ENCODE measurements at places on chromosomes 2 and 18.

GRCh38 chr2:86821306-86821705 lies 30.6 kb upstream of the CD8A start:
- DNase-seq, result no peak

DNA sequence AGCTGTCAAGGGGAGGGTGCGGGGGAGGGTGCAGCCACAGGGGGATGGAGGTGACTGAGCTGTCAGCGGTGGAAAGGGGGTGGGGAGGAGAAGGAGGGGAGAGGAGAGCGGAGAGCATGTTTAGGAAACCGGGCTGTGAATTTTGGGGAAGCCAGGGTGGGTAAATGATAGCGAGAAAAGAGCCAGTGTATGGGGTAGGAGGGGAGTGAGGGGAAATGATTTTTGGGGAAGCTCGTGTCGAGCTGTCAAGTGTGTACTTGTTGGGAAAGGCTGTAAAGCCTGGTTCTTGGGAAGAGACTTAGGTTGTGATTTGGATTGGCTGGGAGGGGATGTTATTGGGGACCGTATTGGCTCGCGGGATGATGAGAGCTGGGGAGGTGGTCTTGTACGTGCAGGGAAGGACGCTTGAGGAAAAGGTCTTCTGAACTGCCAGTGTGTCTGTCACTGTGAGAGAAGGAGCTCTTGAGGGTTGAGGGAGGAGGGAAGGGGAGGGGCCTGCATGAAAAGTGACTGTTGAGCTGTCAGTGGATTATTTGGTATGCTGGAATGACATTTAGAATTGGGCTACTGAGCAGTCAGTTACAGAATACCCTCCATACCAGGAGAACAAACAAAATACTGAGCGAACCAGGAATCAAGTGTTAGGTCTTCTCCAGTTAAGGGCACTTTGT lies 1.0 kb downstream of the UBR3 start:
- DNase-seq, result peak; percentile 46

DNA sequence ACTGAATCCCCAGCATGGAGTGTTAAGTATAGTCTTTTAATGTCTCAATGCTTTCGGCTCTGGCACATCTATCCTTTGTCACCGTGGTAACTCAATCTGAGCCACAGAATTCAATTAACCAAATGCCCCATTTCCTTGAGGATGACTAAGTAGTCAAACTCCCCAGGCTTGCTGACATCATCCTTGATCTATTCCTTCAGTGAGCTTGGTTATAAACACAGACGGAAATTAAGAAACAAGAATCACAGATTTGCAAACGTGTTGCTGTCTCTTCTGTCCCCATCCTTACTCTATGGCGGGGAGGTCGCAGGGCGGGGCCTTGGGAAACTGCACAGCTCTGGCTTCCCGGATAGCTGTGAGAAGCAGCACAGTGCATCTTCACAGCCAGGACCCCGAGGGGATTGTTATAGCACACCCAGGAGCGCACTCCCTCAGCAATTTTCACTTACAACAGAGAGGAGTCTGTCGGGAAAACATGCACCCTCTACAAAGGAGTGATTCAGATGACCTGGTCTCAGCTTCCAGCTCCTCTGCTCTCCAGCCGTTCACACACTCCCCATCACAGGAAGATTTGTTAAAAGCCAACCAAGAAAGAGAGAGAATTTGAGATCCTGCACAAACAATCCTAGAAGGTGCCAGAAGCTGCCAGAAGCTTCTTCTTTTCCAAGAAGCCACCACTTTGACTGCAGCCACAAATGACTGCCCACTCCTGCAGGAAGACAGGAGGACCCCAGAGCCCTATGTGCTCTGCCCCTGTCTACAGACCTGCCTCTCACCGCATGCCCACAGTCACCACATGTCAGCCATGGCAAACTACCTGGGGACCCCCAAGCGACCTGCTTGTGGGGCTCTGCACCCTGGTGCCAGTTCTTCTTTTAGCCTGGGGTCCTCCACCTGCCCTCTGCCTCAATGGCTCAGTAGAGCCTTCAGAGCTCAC lies 44.9 kb upstream of the YWHAQ start:
- DNase-seq, result no peak

DNA sequence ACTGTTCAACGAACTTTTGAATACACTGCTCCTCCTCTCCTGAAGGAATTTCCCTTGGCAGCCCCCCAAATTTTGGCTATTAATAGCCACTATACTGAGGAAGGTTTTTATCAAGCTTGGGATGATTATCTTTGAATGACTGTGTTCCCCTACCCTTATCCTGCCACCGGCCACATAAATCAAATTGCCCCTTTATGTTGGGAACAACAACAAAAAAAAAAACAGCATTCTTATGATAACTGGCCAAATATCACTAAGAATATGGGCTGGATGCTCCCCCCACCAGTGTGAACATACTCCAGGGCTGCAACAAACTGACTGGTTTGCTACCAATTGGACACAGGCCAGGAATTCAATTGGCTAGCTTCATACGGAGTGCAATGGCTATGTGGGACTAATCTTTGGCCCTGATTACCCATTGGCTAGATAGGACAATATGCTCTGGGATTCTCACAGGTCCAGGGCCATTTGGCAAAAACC lies 20.6 kb downstream of the DUSP11 start:
- no peak for DNase-seq

DNA sequence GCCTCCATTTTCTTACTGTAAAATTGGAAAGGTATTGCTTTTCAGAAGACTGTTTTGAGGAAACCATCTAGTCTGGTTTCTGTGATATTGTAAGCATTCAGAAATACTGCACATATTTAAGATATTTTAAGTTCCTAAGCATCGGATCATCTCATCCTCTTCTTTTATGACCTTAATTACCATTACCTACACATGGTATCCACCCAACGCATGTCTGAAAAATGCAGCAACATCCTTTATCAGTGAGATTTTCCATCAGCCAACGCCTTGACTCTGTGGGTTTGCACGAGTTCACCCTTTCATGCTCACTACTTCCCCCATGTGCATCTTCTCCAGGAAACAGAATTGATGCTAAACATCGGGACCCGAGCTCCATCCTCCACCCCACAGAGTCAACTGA lies 84.3 kb downstream of the COL4A4 start:
- no peak for DNase-seq

DNA sequence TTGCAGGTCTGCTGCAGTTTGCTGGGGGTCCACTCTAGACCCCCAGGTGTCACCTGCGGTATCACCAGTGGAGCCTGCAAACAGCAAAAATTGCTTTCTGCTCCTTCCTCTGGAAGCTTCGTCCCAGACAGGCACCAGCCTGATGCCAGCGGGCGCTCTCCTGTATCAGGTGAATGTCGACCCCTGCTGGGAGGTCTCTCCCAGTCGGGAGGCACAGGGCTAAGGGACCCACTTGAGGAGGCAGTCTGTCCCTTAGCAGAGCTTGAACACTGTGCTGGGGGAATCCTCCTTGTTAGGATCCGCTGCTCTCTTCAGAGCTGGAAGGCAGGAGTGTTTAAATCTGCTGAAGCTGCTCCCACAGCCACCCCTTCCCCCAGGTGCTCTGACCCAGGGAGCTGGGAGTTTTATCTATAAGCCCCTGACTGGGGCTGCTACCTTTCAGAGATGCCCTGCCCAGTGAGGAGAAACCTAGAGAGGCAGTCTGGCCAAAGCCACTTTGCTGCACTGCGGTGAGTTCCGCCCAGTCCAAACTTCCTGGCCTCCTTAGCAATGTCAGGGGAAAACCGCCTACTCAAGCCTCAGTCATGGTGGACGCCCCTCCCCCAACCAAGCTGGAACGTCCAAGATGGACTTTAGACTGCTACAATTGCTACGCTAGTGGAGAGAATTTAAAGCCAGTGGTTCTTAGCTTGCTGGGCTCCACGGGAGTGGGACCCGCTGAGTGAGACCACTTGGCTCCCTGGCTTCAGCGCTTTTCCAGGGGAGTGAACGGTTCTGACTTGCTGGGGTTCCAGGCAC lies 652.5 kb downstream of the KCNJ3 start:
- no peak for DNase-seq
